ENCODE measurements at places on chromosomes 3 and 15. TPM values are rescaled to one million over a fixed set of nuclear protein-coding genes. Genes with fewer than 3 reads are reported as not detected.

GPR171 gene
- 6.5 TPM for total RNA-seq

ADCY5 gene
- 40.6 TPM for total RNA-seq

STOML1 gene
- total RNA-seq, result 10.9 TPM

MGLL gene
- 292 TPM for total RNA-seq

HRG gene
- not detected for total RNA-seq

DPPA2 gene
- not detected for total RNA-seq

CIB2 gene
- total RNA-seq, result 6.1 TPM

ONECUT1 gene
- not detected for total RNA-seq

ITPKA gene
- total RNA-seq, result not detected

SMCO1 gene
- not detected for total RNA-seq

ZMYND10 gene
- total RNA-seq, result not detected

LRRC2 gene
- total RNA-seq, result 1.1 TPM

APH1B gene
- 17.0 TPM for total RNA-seq

BSN gene
- not detected for total RNA-seq

CSNK1G1 gene
- 26.7 TPM for total RNA-seq

CDHR4 gene
- total RNA-seq, result not detected

PTPRG gene
- total RNA-seq, result 159 TPM

CACNA2D3 gene
- total RNA-seq, result 3.6 TPM

CYP1A1 gene
- total RNA-seq, result 6.0 TPM

GOLGA8M gene
- 8.1 TPM for total RNA-seq

ATP2B2 gene
- total RNA-seq, result 0.44 TPM

ROBO1 gene
- 34.0 TPM for total RNA-seq

IP6K1 gene
- total RNA-seq, result 30.3 TPM

ATR gene
- 51.5 TPM for total RNA-seq

ANKRD63 gene
- not detected for total RNA-seq

CASR gene
- not detected for total RNA-seq

MORC1 gene
- total RNA-seq, result 0.17 TPM

ACP3 gene
- 2.5 TPM for total RNA-seq

HACL1 gene
- 30.1 TPM for total RNA-seq

SPESP1 gene
- 6.0 TPM for total RNA-seq

NR1I2 gene
- not detected for total RNA-seq

Measured in subcutaneous adipose tissue (tissue), 4 donors.